ENCODE measurements at places on chromosomes 12 and 14.
A peak's percentile ranks its signal among the peaks of the same experiment; 100 is the strongest.

DNA sequence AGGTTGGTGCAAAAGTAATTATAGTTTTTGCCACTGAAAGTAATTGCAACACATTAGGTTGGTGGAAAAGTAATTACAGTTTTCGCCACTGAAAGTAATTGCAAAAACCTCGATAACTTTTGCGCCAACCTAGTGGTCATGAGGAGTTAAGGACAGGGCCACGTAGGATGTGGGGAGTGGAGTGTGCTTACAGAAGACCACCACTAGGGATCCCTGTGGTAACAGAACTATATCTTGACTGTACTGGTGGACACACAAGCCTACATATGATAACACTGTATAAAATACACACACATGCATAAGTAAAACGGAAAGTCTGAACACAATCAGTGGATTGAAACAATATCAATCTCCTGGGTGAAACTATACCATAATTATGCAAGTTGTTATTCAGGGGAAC is 187.4 kb upstream of the ABCD2 start:
- peak; percentile 44 for DNase-seq

- DNase-seq = no peak
Measured at GRCh38 chr14:54642121-54642520, 75.2 kb downstream of the SAMD4A start.

GRCh38 chr12:73629893-73630831 is 907.5 kb upstream of the ATXN7L3B start:
- DNase-seq = no peak

DNA sequence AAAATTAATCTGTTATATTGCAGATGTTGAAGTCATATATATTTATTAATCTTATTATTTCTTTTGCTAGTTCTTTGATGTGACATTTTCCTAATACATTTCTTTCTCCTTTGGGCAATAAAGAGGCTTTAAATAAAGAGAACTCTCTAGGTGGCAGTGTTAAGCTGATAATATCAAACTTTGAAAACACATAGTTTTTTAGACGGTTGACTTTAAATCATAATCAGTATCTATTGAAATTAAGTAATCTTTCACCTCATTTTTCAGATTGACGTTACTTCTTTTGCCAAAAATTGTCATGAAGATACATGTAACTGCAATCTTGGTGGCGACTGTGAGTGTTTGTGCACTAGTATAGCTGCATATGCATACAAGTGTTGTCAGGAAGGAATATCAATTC is 130.8 kb upstream of the PTPRQ start:
- no peak for DNase-seq

DNA sequence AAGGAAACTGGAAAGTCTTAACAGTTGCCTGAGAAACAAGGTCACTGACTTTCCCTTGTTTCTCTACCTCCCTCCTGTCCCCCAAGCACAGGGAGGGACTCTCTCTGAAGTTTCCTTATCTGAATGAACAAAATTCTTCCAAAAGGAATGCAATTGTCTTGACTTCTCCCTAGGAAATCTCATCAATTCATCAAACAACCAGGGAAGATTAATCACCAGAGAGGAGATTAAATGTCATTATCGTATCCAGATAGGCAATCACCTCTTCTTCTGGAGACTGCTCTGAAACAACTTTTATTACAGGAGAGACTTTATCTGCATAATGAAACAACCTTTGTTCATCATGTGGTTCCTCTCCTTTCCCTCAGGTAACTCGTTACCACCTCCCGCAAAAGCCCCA is 431.4 kb downstream of the SLC16A7 start:
- DNase-seq = no peak

- no peak for DNase-seq
Measured at GRCh38 chr12:130266751-130267150, 70.9 kb upstream of the PIWIL1 start.

GRCh38 chr12:69689638-69690037 is 9.5 kb downstream of the BEST3 start:
- DNase-seq = no peak

- DNase-seq = no peak
Measured at GRCh38 chr12:83322809-83323208, 636.1 kb downstream of the TMTC2 start.

DNA sequence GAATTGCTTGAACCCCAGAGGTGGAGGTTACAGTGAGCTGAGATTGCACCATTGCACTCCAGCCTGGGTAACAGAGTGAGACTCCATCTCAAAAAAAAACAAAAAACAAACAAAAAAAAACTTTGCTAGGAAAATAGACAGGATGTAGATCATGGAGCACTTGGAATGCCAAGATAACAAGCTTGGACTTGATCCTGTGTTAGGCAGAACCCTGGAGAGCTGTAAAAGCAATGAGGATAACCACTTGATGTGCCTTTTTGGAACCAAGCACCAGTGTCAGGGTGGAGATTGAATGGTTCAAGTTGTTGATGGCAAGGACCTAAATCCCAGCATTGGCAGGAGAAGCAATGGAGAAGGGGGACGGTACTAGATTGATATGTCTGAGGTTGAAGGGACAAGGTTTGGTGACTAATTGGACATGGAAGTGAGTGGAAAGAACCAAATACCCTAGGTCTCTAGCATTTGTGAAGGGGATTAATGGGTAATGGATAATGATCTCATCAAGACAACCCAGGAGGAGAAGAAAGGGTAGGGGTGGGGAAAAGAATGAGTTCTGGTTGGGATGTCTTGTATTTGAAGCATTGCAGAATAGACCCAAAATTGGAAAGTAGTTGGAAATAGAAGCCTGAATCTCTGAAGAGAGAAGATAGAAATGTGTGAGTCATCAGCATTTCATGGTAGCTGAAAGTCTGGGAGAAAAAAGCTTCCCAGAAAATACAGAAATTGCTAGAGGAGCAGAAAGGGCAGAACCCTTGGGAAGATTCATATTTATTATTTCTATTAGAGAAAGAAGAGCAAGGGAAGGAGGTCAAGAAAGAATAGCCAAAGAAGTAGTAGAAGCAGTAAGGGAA is 176.7 kb downstream of the NUAK1 start:
- DNase-seq = no peak

- DNase-seq = no peak
Measured at GRCh38 chr12:105018776-105019175, 32.7 kb downstream of the NOPCHAP1 start.

DNA sequence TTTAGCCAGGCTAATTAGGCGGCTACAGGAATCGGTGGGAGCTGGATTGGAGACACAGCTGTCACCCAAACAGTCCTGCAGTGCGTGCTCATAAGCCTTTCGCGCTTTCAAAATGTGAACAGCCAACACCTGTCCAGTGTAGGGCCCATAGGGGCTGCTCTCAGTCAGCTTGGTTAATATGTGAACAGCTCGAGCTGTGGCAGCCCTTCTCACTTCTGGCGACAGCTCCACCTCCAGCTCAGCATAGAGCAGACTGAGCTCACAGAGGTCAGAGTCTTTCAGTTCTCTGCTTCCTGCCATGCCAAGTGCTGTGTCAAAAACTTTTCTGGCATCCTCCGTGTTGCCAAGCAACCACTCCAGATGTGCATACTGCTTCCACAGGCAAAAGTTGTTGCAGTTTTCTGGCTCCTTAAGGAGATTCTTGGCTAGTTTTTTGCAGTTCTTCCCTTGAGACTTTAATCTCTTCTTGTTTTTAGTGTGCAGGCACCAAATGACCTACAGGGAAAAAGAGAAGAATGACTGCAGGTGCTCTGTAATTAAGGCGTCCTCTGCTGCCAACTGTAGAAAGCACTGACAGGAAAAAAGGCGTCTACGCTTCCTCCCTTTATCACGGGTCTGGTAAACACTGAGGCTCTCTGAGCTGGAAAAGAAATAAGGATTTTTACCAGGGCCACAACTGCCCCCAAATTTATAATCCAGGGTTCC is 32.5 kb downstream of the PSMC1 start:
- no peak for DNase-seq
